Right lobe of liver (tissue), 6 donors: ENCODE measurements at places on chromosomes 7 and 10. TPM values are rescaled to one million over a fixed set of nuclear protein-coding genes. Genes with fewer than 3 reads are reported as not detected.

The KIF11 gene
- total RNA-seq = 1.4 TPM

The AKR1C4 gene
- 186 TPM for total RNA-seq

The TACR2 gene
- total RNA-seq = not detected

The OGDHL gene
- 65.4 TPM for total RNA-seq

The HOXA9 gene
- total RNA-seq = 0.09 TPM

The CPA1 gene
- total RNA-seq = not detected

The TMEM26 gene
- 3.8 TPM for total RNA-seq

The MRLN gene
- total RNA-seq = not detected

The GATA3 gene
- total RNA-seq = 0.53 TPM

The SPDYE6 gene
- not detected for total RNA-seq

The ANKRD30A gene
- not detected for total RNA-seq

- no peaks in the 10 kb centered on the region for H3K36me3 ChIP-seq
- H3K27ac ChIP-seq = no peak within 1 kb of the TSS
- H3K4me3 ChIP-seq = peak within 1 kb of the TSS; percentile 90
- DNase-seq = no peak
- no peaks in the 10 kb centered on the region for H3K27me3 ChIP-seq
Measured at GRCh38 chr10:102418622-102419268, at the start of gene PSD. TSS of gene PSD (minus strand) at chr10:102418785. CDS start at chr10:102417038, 1,747 bp downstream.

DNA sequence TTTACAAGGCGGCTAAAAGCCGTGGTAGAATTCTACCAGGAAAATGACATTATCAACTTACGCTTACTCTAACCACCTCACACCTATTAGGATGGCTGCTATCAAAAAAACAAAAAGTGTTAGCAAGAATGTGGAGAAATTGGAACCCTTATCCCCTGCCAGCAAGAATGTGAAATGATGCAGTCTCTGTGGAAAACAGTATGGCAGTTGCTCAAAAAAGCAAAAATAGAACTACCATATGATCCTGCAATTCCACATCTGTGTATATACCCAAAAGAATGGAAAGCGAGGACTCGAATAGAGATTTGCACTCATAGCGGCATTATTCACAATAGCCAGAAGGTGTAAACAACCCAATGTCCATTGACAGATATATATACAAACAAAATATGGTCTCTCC is 61.3 kb downstream of the KIF5B start:
- no peaks in the 10 kb centered on the region for H3K4me1 ChIP-seq
- H3K4me3 ChIP-seq = no peak overlapping the region
- DNase-seq = no peak

- DNase-seq = no peak
- no peak overlapping the region for H3K27ac ChIP-seq
- H3K4me3 ChIP-seq = no peak overlapping the region
- H3K27me3 ChIP-seq = no peaks in the 10 kb centered on the region
- no peaks in the 10 kb centered on the region for H3K36me3 ChIP-seq
Measured at GRCh38 chr7:101757879-101758278, 59.5 kb upstream of the CUX1 start.

- H3K36me3 ChIP-seq = no peaks in the 10 kb centered on the region
- H3K4me1 ChIP-seq = peaks cover 45% of the 10 kb centered on the region
- peak; percentile 96 for DNase-seq
- peak within 1 kb of the TSS; percentile 74 for H3K4me3 ChIP-seq
- H3K27me3 ChIP-seq = no peaks in the 10 kb centered on the region
- H3K27ac ChIP-seq = peak within 1 kb of the TSS; percentile 94
Measured at GRCh38 chr10:117005026-117005526, at the start of gene SHTN1. TSS of gene SHTN1 (minus strand) at chr10:117005187. CDS start at chr10:117005079, 108 bp downstream.

GRCh38 chr7:6495597-6496262 is 48.0 kb upstream of the DAGLB start:
- no peak overlapping the region for H3K4me3 ChIP-seq
- no peaks in the 10 kb centered on the region for H3K4me1 ChIP-seq
- DNase-seq = no peak
- no peaks in the 10 kb centered on the region for H3K27me3 ChIP-seq
- H3K27ac ChIP-seq = no peak overlapping the region

- H3K4me1 ChIP-seq = no peaks in the 10 kb centered on the region
- peak overlapping the region; percentile 32 for H3K4me3 ChIP-seq
- no peaks in the 10 kb centered on the region for H3K36me3 ChIP-seq
- no peak overlapping the region for H3K27ac ChIP-seq
- DNase-seq = no peak
- no peaks in the 10 kb centered on the region for H3K27me3 ChIP-seq
Measured at GRCh38 chr7:26375726-26376174, 84.1 kb downstream of the SNX10 start.

GRCh38 chr10:77939561-77940001 is 13.0 kb upstream of the DLG5 start:
- no peak for DNase-seq
- no peaks in the 10 kb centered on the region for H3K27me3 ChIP-seq
- no peaks in the 10 kb centered on the region for H3K36me3 ChIP-seq
- no peak overlapping the region for H3K4me3 ChIP-seq

DNA sequence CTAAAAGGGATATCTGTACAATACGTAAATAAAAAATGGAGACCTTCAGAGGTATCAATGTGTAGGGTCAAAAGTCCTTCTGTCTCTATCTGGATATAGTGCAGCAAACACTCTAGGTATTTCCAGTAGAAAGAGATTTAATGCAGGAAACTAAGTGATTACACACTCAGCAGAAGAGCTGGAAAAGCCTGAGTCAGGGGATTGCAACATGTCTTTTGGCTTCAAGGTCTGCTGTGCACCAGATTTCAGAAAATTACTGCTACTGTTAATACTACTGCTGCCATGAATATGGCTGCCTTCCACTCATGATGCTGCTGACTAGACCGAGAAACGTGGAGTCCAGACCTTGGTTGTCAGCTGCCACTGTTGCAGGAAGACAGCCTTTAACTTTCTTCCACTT is 94.9 kb upstream of the DLX6 start:
- no peaks in the 10 kb centered on the region for H3K4me1 ChIP-seq
- no peak overlapping the region for H3K4me3 ChIP-seq
- DNase-seq = no peak
- no peak overlapping the region for H3K27ac ChIP-seq

DNA sequence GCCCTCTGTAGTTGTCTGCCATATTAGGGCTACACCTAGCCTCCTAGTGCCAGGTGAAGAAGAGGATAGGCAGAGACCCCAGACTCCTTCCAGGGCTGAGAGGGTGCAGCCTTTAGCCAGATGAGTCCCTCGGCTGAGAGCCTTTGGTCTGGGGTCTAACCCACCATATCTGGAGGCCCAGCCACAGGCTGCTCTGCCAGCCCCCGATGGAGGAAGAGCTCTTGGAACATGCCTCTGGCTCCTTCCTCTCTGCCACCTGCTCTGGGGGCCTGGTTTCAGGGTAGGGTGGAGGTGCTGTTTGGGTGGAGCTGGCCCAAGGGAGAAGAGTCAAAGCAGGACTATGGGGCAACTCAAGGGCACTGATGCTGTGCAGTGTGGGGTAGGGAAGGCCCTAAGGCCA is 1.4 kb downstream of the LRRC18 start:
- DNase-seq = no peak
- H3K36me3 ChIP-seq = no peaks in the 10 kb centered on the region
- H3K4me3 ChIP-seq = no peak overlapping the region
- no peak overlapping the region for H3K27ac ChIP-seq
- H3K27me3 ChIP-seq = no peaks in the 10 kb centered on the region

GRCh38 chr7:90007001-90007654 is 147.1 kb upstream of the STEAP1 start:
- DNase-seq = no peak
- H3K27ac ChIP-seq = no peak overlapping the region
- no peaks in the 10 kb centered on the region for H3K4me1 ChIP-seq
- no peaks in the 10 kb centered on the region for H3K36me3 ChIP-seq
- no peaks in the 10 kb centered on the region for H3K27me3 ChIP-seq

- H3K4me3 ChIP-seq = no peak overlapping the region
- H3K27ac ChIP-seq = no peak overlapping the region
- no peaks in the 10 kb centered on the region for H3K27me3 ChIP-seq
- no peaks in the 10 kb centered on the region for H3K36me3 ChIP-seq
- no peaks in the 10 kb centered on the region for H3K4me1 ChIP-seq
Measured at GRCh38 chr10:22314852-22315251, 1.3 kb upstream of the COMMD3 start.

DNA sequence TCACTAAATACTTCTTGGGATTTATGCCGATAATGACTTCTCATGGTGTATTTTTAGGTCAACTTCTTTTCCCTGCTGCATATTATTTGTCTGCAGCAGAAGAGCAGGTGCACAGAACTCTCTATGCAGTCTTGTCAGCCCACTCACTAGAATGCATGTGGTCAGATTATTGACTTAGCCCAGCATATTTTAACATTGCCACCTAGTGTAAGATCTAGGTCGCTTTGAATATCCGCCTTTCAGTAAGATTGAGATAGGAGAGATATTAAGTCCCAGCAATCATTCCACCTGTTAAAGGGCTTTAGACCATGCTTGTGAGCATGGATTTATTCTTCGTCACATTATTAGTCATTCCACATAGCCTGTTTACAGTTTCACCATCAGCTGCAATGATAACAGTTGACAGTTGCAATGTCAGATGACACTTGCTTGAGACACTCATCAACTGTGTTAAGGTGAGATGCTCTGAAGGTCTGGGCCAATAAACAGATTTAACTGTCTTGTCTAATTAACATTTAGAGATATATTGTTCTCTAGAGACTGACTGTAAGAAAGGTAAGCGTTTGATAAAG is 491.7 kb downstream of the ARL4A start:
- no peak for DNase-seq
- no peak overlapping the region for H3K4me3 ChIP-seq
- H3K27me3 ChIP-seq = no peaks in the 10 kb centered on the region

DNA sequence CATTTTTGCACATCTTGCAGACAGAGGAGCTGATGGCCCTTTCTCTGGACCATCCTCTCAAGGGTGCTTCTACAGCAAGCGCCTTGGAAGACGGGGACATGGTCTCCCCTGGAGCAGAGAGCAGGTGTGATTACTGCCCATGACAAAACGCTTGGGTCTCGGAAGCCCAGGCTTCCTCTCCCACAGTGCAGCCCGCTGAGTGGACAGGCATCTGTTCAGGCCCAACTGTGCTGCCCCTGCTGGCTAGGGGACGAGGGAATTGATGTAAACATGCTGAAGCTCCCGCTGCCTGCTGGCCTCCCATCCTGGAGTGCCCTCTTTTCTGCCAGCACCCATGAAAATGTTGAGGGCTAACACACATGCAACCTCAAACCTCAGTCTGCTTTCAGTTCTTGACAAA is 14.3 kb downstream of the IL15RA start:
- H3K27ac ChIP-seq = no peak overlapping the region
- H3K4me1 ChIP-seq = peaks cover 20% of the 10 kb centered on the region
- DNase-seq = no peak
- no peaks in the 10 kb centered on the region for H3K36me3 ChIP-seq

- no peak for DNase-seq
- H3K27ac ChIP-seq = no peak overlapping the region
- no peak overlapping the region for H3K4me3 ChIP-seq
- H3K4me1 ChIP-seq = peaks cover 2% of the 10 kb centered on the region
Measured at GRCh38 chr10:46287846-46288477, 1.2 kb downstream of the ANTXRL start.

- H3K27ac ChIP-seq = no peak overlapping the region
- H3K4me1 ChIP-seq = no peaks in the 10 kb centered on the region
- H3K36me3 ChIP-seq = no peaks in the 10 kb centered on the region
- no peak overlapping the region for H3K4me3 ChIP-seq
- H3K27me3 ChIP-seq = no peaks in the 10 kb centered on the region
Measured at GRCh38 chr10:44033008-44033407, 351.9 kb downstream of the CXCL12 start.

- no peaks in the 10 kb centered on the region for H3K36me3 ChIP-seq
- no peaks in the 10 kb centered on the region for H3K27me3 ChIP-seq
- no peak overlapping the region for H3K4me3 ChIP-seq
- no peak for DNase-seq
- no peaks in the 10 kb centered on the region for H3K4me1 ChIP-seq
Measured at GRCh38 chr10:97726636-97727178, 10.2 kb upstream of the ZFYVE27 start.

GRCh38 chr7:33286501-33286900 is 157.1 kb downstream of the BBS9 start:
- no peak overlapping the region for H3K4me3 ChIP-seq
- no peaks in the 10 kb centered on the region for H3K4me1 ChIP-seq
- no peaks in the 10 kb centered on the region for H3K36me3 ChIP-seq
- no peak for DNase-seq

GRCh38 chr7:50664461-50664922 is 99.3 kb upstream of the DDC start:
- peaks cover under 1% of the 10 kb centered on the region for H3K36me3 ChIP-seq
- no peak overlapping the region for H3K4me3 ChIP-seq
- peaks cover 5% of the 10 kb centered on the region for H3K4me1 ChIP-seq
- no peak for DNase-seq
- H3K27me3 ChIP-seq = no peaks in the 10 kb centered on the region
- H3K27ac ChIP-seq = no peak overlapping the region

DNA sequence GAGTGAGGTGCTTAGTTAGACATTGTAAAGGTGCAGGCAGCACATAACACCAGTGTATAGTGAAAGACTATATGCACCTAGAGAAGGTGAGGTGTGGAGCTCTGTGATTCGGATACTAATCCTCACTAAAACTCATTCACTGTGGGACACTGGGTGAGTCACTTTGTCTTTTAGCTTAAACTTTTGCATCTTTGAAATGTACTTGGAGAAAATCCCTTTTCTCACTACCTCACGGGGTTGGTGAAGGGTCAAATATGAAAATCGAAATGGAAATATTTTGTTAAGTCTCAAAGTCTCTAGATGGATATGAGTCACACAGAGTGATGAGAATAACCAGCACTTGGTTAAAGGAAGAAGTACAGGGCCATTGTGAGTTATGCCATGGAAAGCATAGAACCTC is 38.0 kb downstream of the MDFIC start:
- H3K27me3 ChIP-seq = no peaks in the 10 kb centered on the region
- H3K27ac ChIP-seq = no peak overlapping the region
- no peaks in the 10 kb centered on the region for H3K36me3 ChIP-seq
- no peak overlapping the region for H3K4me3 ChIP-seq
- DNase-seq = no peak
- H3K4me1 ChIP-seq = no peaks in the 10 kb centered on the region

DNA sequence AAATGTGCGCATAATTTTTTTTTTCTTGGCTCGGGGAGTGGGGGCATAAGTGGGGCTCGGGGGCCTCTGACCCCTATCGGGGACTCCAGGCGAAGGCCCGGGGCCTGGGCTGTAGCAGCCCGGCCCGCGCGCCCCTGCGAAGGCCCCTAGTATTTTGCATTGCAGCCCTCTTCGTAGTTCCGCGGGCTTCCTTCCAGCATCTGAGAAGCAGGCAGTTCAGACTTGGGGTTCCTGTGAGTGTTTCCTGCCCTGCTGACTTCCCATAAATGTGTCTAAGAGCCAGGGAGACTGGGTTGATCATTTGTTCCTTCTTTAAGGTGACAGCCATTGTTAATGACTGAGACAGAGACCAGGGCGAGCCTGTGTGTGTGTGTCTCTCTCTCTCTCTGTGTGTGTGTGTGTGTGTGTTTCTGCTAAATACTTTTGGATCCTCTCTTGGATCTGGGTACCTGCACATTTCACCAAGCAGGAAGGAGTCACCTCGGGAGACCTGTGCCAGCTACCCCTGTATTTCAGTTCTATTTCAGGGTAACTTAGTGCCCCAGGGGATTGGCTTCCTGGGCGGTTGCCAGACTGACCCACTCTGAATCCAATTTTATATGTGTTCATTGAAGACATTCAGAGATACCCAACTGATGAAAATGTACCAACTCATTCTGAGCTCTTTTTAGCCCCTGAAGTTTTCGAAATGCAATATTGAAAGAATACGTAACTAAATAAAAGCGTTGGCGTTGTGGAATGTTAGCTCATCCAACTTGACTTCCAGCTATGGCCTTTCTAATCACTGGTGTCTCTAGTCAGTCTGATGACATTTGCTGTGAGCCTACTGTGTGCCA is 805 bp downstream of the MSRB2 start:
- H3K27ac ChIP-seq = peak overlapping the region; percentile 92
- no peaks in the 10 kb centered on the region for H3K27me3 ChIP-seq
- H3K4me1 ChIP-seq = peaks cover 9% of the 10 kb centered on the region
- peak; percentile 60 for DNase-seq
- H3K36me3 ChIP-seq = no peaks in the 10 kb centered on the region
- peak overlapping the region; percentile 71 for H3K4me3 ChIP-seq
